ENCODE measurements at places on chromosomes 16 and 17.
A peak's percentile ranks its signal among the peaks of the same experiment; 100 is the strongest.

DNA sequence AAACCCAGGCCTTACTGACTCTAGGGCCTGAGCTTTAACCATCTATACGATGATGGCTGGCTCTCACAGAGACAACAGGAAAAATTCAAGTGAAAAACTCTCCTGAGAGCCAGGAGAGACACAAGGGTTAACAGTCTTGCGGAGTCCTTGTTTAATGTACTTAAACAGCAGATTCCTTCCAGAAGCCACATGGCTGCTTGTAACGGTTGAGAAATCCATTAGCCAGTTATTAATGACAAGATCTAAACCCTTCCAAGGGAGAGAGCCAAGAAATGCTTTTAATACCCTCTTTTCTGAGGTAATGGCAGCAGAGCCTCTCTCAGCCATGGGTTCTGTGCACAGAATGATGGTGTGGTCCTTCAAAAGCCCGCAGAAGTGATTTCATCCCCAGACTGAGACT is 5.2 kb upstream of the ALDOA start:
- DNase-seq = no peak

DNA sequence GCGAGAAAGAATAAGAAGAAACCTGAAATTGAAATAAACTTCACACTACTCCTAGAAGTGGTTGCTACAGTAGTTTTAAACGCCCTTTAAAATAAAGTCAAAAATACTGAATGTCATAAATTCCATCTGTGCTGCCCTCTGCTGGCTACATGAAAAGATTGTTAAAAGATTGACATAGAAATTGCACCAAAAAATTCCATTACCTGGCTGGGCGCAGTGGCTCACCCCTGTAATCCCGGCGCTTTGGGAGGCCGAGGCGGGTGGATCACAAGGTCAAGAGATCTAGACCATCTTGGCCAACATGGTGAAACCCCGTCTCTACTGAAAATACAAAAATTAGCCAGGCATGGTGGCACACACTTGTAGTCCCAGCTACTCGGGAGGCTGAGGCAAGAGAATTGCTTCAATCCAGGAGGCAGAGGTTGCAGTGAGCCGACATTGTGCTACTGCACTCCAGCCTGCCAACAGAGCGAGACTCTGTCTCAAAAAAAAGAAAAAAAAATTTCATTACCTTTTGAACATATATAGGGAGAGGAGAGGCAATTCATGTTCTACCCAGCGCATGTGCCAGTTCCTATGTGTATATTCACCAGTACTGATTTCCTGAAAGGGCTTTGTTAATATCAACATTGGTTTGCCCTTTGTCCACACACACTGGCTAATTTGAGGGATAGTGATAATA is 36.5 kb downstream of the CYTH1 start:
- DNase-seq = peak; percentile 39

DNA sequence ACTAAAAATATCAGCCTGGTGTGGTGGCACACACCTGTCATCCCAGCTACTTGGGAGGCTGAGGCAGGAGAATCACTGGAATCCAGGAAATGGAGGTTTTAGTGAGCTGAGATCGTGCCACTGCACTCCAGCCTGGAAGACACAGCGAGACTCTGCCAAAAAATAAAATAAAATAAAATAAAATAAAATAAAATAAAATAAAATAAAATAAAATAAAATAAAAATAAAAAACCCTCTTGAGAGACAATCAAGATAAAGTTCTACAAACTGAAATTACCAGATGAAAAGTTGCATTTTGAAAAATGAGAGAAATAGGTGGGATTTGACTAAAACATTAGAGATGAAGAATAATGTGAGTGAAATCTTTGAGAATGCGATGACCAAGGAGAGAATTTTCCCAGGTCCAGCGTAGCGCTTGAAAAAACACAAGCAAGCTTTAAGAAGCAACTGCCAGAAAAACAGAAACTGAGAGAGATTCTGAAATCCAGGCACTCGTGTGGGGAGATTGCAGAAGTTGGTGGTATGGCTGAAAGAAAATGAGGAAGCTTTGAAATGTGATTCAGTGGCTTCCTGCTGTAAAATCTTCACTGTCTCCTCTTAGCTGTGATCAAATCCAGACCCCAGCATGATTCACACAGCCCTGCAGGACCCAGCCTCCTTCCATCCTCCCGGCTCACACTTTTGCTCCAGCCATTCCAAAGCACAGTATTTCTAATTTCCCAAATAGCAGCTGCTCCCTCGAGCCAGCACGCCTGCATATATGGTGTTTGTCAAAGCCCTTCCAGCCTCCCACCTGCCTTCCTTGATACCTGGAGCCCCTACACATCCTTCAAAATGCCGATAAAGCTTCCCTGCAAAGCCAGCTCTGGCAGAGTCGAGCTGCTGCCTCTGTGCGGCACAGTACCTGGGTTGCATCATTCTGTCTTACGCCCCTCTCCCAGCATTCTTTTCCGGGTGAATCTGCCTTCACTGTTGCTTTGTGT is 8.2 kb upstream of the CD300E start:
- peak; percentile 67 for DNase-seq

- no peak for DNase-seq
These were observed 33.3 kb downstream of the CDRT15 start for GRCh38 chr17:14203388-14203787.

DNA sequence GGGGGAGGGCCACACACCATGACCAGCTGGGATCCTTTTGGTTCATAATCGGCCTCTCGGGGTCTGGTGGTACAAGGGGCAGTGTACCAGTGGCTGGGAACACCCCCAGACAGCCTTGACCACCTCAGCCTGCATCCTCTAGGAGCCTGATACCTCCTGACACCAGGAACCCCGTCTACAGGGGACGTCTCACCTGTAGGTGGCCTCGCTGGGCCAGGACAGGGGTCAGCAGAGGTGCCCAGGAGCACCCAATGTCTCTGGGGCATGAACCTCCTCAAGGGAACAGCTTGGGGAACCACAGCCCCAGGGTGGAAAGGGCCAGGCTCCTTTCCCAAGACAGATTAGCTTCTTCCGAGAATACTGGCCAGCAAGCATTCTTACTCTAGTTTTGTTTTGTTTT is 2.5 kb upstream of the METRNL start:
- no peak for DNase-seq

GRCh38 chr16:61580579-61580978 is 455.7 kb downstream of the CDH8 start:
- no peak for DNase-seq

DNA sequence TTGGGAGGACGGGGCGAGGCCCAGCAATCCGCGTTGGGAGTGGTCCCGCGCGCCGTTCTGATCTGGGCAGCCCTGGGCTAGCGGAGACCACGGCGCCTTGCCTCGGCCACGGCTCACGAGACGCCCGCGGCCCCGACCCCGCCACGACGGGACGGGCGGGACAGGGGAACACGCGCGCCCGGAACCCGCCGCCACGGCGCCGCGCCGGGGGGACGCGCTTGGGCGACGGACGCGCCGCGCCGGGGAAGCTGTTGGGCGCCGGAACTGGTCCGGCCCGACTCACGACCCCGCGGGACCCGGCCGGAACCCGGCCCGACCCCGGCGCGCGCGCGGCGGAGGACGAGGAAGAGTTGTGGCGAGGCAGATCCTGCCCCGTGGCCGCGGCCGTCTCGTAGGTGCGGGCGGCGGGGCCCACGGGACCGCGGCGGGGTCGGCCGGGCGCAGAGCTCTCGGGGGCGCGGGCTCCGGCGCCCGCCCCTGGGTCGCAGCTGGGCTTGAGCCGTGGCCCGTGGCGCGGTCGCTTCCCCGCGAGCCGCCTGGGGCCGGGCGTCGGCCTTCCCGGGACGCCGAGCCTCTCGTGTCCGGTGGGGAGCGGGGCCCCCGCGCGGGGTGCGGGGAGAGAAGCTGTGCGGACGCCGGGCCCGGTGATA is at the start of gene ACSF3:
Gene ACSF3, plus strand, starts transcription at position 251 of the 650 bp plus-strand sequence. CDS start 6,830 bp downstream, outside the sequence.
- DNase-seq = peak; percentile 63

DNA sequence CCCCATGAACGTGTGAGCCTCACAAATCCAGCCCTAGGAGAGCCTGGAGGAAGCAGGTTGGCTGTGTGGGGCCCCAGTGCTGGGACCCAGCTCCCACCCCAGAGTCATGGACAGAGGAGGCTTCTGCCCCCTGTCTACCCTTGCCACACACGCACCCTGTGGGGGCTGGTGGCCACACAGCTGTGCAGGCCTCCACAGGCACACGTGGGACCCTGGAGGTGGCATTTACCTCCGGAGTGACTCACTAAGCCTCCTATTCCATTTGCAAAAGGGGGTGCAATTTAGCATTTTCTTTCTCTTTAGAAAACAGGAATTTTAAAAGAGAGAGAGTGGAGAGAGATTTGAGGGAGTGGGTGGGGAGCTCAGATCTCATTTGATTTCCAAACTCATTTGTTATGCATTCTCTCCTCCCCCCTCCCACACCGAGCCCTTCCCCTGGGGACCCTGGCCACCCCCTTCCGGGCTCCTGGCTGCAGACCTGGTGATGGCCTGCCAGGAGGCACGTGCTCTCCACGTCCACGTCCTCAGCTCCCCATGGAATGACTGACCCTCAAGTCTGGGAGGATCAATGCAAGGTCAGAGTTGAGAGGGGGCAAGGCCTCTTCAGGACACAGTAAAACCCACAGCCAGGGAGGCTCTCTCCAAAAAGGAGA is 6.8 kb downstream of the PITPNM3 start:
- DNase-seq = no peak

DNA sequence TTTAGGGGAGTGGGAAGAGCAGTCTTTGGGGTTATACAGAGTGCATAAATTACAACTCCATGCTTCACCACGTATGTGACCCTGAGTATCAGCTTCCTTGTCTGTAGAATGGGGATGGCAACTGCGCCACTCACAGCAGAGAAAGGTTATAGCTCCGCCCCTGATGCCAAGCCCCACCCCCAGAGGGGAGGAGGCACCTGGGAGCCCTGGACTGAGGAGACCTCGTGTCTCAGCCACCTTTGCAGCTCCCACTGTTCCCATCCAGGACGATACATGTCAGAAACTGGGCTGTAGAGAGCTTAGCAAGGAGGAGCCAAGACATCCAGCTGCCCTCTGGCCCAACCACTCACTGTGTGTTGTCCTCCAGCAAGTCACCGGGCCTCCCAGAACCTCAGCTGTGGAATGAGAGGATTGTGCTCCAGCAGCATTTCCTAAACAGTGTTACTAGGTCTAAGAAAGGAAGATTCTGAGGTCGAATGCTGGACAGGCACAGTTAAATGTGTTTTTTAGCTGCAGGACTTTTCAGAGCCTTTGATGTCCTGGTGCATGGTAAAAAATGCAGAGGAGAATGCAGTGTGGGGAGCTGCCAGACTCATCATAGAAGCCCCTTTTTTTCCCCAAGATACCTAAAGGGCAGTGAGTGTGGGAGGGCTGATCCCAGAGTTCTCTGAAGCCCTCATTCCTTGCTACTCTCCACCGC is 49.4 kb downstream of the BEAN1 start:
- no peak for DNase-seq

- peak; percentile 40 for DNase-seq
These were observed 209.6 kb upstream of the CACNG5 start for GRCh38 chr17:66625311-66625767.

- DNase-seq = no peak
These were observed 4.5 kb upstream of the NECAB2 start for GRCh38 chr16:83963277-83964119.

DNA sequence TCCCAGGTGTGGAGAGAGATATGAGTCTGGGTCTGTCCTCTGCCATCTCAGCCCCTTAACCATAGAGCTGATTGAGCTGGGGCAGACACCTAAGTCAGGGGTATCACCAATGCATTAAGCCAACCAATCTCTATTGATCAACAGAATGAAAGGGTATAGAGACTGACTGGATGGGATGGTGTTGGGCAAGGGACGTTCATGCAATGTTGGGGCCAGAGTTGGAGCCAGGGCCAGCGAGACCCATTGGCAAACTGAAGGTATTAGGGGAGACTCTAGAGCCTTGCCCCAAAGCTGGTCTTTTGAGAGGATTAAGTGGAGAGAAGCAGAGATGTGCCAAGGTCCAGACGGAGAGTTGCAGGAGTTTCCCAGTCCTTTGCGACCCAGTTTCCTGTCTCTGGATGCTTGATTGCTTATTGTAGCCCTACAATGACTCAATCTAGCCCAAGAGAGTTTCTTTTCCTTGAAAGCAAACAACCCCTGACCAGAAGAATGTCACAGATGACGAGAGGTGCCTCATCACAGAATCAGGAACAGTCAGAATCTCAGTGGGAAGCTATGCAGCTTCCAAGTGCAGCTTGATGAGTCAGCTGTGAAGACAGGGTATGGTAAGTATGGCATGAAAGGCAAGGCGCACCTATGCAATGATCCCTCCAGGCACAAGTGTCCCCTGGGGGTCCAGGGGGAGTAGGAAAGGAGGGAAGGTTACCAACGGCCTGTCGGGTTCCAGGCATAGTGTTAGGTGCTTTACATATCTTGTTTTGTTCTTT is 137.2 kb downstream of the UTP18 start:
- peak; percentile 5 for DNase-seq

DNA sequence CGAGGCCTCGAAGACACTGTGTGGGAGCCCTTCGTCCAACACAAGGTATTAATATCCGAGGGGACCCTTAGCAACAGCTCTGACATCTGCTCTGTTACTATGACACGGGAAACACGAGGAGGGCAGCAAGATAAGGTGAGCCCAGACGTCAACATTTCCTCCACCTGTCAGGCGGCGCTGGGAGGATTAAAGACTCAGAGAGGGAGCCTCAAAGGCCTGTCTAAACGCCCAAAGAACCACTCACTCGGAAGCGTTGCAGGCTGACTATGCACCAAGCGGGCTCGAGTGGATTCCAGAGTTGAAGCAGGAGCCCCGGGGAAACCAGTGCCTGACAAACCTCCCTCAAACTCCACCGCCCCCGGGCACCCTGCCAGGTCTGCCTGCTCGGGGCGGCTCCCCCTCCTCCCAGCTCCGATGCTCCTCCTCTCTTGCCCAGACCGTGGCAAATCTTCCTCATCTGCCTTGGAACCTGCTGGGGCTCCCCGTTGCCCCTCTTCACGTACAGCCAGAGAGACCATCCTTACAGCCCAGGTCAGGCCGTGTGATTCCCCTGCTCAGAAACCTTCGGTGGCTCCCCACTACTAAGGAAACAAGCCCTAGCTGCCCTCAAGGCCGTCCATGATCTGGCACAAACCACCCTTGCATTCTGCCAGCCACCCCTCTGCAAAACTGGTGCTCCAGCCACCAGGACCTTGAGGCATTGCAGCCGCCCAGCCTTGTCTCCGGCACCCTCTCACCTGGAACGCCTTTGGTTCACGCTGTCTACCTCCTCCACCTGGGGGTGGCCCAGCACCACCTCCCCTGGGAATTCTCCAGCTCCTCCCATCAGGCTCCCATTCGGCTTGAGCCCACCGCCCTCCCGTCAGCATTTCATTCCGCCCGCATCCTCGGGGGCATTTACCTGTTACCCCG is 16.2 kb downstream of the RPH3AL start:
- DNase-seq = peak; percentile 25

DNA sequence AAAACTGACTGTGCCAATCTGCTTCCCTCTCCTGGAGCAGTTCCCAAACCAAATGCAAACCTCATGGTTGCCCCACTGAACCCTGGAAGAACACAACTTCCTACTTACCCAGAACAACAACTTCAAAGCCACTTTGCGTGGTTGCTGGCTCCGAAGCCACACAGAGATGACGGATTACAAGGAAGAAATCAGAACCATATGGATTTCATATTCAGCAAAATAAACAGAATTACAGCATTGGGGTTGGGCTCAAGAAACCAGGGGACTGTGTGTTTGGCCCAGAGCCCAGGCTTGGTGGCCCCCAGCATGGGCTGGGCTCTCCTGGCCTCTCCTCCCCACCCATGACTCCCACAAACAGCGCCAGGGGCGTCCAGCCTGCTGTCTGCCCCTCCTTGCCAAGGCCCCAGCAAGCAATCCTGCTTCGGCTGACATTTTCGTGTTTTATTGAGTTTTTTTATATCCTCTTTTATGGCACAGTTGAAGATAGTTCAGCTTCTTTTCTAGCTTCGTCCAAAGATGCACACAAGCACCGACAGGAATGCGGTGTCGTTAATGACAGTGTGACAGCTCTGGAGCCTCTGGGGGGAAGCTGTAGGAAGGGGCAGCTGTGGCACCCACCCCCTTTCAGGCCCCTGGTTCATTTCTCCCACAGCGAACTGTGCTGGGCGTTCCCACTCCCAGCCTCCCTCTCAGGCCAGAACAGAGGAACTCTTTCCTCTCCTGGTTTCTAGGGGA is 137.1 kb downstream of the GAS7 start:
- peak; percentile 85 for DNase-seq

All from fibroblast of skin of abdomen (primary cell).